ENCODE measurements at places on chromosomes 11 and 22.
A peak's percentile ranks its signal among the peaks of the same experiment; 100 is the strongest.

DNA sequence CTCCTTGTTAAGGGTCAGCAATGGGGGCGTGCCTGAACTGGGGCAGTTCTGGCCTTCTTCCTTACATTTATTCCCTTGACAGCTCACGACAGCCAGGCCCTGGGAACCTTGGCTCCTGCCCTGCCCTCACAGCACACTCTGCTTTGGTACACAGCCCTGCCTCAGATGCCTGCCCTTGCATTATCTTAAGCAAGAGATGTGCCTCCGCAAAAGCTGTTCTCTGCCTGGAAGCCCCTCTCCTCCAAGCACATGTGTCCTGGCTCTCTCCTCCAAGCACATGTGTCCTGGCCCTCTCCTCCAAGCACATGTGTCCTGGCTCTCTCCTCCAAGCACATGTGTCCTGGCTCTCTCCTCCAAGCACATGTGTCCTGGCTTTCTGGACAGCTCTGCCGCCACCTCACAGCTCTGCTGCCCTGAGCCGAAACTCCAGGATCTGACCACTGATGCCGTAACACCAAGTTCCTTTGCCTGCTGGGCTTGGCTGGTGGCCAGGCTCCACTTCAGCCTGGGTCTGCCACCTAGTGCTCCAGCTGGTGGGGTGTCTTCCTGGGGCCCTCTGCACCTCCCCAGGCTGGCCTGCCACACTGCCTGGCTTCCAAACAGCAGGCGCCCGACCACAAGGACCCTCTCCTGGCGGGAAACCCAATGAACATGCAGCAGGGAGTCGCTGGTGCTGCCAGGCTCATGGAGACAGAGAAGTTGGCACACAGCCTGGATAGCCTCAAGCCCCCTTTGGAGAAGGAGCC lies 53.0 kb downstream of the SCUBE1 start:
- peak; percentile 25 for DNase-seq

GRCh38 chr11:67351275-67352005 lies 1.9 kb downstream of the POLD4 start:
- DNase-seq: peak; percentile 56

DNA sequence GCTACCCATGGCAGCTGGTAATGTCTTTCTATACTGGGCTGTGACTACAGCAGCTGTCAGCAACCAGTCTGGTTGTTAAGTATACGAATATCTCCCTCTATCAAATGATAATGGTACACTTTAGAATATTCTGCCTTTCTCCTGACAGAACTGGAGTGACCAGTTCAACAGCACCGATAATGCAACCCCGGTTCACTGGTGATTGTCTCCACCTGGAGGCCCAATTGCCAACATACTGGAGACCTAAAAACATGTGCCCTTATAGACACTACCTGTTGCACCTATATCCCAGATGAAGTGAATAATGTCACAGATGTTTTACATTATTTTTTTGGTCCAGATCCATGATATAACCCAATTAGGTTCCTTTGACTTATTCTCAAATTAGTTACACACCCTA lies 21.1 kb downstream of the OR5P2 start:
- DNase-seq: no peak

DNA sequence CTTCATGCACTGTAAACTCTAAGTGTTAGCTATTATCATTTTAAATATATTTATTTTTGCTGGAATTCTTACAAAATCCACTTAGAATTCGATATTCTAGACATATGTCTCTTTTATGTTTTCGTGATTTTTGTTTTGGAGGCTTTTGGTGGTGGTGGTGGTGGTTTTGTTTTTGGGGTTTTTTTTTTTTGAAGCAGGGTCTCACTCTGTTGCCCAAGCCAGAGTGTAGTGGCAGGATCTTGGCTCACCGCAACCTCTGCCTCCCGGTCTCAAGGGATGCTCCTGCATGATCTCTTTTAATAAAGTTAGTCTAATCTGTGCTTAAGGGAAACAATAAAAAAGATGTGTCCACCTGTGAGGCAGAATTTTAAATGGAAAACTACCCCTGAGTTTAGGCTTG lies 117.7 kb downstream of the MRTFA start:
- no peak for DNase-seq
